ENCODE measurements at places on chromosomes 2 and 18. TPM values are rescaled to one million over a fixed set of nuclear protein-coding genes. Genes with fewer than 3 reads are reported as not detected.
A peak's percentile ranks its signal among the peaks of the same experiment; 100 is the strongest.

DNA sequence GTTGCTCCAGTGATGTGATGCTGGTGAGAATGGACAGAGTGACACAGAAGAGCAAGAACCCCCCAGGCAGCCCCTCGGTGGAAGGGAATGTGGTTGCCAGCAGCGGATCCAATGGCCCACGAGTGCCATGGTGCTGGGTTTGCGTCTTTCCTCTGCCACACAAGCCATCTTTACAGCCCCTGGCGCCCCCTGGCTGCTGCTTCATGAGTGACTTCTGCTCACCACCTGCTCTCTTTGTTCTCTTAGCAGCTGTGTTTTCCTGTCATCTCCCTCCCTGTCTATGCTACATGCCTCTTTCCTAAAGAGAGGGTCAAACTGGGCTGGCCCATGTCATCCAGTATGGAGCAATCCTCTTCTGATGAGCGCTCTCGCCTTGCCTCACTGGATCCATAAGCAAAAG lies 300.0 kb upstream of the SMIM21 start:
- no peaks in the 10 kb centered on the region for H3K4me1 ChIP-seq
- H3K27ac ChIP-seq = no peak overlapping the region
- H3K36me3 ChIP-seq = no peaks in the 10 kb centered on the region
- DNase-seq = no peak
- no peak overlapping the region for H3K4me3 ChIP-seq
- H3K27me3 ChIP-seq = no peaks in the 10 kb centered on the region

DNA sequence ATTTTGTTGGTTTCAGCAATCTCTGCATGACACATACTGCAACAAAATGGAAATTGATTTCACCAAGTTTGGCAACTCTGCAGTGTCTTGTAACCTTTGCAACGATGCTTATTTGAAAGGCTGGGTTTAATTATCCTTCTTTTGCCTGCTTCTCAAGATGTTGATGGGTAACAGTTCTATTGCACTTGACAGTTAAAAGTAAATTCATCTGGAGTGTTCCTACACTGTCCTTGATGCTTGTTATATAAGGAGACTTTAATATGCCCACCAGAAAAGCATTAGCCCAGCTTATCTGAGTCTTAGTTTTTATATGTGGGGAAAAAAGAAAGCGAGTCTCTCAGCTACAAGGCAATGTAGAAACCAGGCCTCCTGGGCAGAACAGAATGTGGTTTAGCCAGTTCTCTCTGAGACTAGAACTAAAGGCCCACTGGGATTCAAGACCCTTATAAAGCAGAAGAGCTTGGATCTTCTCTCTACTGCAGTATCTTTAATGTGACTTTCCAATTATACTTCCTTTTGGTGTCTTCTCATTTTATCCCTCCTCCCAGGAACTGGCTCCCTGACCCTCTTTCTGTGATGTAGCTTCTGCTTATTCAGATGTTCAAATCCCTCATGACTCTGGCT lies 106.8 kb upstream of the LYPD6 start:
- H3K4me3 ChIP-seq = no peak overlapping the region
- no peaks in the 10 kb centered on the region for H3K27me3 ChIP-seq
- DNase-seq = no peak
- no peaks in the 10 kb centered on the region for H3K4me1 ChIP-seq

GRCh38 chr2:13495051-13495450 lies 778.3 kb downstream of the TRIB2 start:
- no peaks in the 10 kb centered on the region for H3K4me1 ChIP-seq
- DNase-seq = no peak
- H3K27ac ChIP-seq = no peak overlapping the region
- no peak overlapping the region for H3K4me3 ChIP-seq
- no peaks in the 10 kb centered on the region for H3K27me3 ChIP-seq

DNA sequence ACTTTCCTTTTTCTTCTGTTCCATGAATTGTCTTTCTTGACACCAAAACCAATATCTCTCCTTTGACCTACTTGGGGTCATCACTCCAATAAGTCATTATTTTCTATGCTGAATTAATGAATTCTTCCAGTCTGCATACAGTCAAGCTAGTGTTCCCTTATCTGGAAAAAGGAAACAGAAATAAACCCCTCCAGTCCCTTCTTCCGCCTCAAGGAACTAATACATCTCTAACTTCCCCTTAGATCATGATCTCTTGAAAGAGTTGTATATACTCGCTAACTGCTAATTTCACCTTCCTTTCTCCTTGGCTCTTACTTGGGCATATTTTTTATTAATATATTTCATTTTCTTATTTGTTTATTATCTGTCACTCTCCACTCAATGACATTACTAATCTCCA lies 7.3 kb upstream of the ARHGAP15 start:
- H3K27ac ChIP-seq = no peak overlapping the region
- no peaks in the 10 kb centered on the region for H3K4me1 ChIP-seq
- no peak overlapping the region for H3K4me3 ChIP-seq
- H3K27me3 ChIP-seq = no peaks in the 10 kb centered on the region
- no peak for DNase-seq

GRCh38 chr2:29322011-29322410 lies 206.8 kb downstream of the CLIP4 start:
- H3K27ac ChIP-seq = no peak overlapping the region
- no peaks in the 10 kb centered on the region for H3K27me3 ChIP-seq
- no peak for DNase-seq
- H3K4me1 ChIP-seq = no peaks in the 10 kb centered on the region
- no peaks in the 10 kb centered on the region for H3K36me3 ChIP-seq
- no peak overlapping the region for H3K4me3 ChIP-seq

DNA sequence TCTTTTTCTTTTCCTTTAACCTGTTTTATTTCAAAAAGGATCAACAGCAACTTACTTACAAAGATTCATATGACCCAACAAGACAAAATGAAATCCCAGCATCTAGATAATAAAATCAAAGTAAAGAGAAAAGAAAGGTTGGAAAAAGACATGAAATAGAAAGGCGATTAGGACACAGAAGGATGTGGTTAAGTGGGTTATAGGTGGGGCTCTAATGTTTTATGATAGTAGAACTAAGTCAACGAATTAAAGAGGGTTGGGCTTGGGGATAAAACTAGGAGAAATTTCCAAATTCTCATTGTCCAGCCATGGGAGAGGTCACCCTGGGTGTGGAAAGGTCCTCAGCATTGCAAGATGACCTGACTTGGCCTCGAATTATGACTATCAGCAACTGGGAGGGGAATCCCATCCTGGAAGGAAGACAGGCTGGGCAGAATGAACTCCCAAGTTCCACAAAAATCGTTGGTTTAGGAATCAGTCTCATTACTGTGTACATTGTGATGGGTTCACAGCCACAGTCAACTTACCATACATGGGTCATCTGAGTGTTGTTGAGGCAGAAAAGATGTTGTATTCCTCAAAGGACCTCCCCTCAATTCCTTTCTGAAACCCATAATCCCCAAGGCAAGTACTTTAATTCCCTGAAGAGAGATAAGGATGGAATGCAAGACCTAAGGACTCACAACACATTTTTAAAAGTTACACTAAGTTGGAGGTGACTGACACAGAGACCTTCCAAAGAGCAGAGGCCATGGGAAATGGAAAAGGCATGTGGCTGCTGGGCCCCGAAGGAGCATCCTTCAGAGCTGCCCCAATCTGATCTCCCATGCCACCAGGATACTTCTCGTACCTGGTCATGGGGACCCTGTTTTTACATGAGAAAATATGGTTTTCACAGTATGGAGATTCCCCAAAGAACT lies 167.6 kb downstream of the UXS1 start:
- no peaks in the 10 kb centered on the region for H3K27me3 ChIP-seq
- peak overlapping the region; percentile 10 for H3K27ac ChIP-seq
- no peaks in the 10 kb centered on the region for H3K36me3 ChIP-seq
- no peak overlapping the region for H3K4me3 ChIP-seq
- H3K4me1 ChIP-seq = peaks cover 12% of the 10 kb centered on the region

DNA sequence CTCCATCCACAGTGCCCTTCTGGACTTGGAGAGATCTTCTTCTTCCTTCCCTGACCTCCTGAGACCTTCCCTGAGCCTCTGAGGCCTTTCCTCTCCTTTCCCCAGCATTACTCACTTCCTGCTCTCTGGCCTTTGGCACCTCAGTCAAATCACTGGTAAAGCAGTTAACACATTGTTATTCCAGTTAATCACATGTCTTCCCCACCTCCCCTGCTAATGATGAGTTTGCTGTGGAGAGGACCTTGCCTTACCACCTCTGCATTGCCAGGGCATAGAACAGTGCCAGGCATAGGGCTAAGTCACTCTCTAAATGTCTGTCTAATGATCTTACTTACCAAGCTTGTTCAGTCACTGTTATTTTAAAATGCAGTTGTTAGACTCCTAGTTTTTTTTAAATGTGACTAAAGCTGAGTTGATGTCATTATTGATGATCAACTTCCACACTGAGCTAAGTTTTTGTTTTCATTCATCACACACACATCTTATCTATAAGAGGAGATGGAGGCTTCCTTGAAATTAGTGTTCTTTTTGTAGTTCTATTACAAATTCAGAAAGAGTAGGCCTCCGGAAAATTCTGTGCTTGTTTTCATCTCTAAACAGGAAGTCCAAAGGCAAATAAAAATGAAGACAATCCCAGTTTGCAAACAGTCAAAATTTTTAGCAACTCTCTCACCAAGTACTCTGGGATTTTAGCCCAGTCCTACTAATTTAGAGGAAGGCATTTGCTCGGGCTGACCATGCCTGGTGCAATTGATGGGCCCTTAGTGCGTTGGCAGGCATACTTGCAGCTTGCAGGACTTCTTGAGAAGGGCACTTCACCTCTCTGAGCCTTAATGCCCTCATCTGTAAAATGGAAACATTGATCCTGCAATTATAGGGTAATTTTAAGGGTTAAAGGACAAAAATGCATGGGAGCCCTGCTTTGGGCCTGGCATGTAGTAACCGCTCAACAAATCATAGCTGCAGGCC lies 113.7 kb upstream of the SPRED2 start:
- no peaks in the 10 kb centered on the region for H3K4me1 ChIP-seq
- H3K36me3 ChIP-seq = no peaks in the 10 kb centered on the region
- no peaks in the 10 kb centered on the region for H3K27me3 ChIP-seq

GRCh38 chr18:41371156-41372045 lies 583.6 kb upstream of the PIK3C3 start:
- no peak for DNase-seq
- H3K27me3 ChIP-seq = no peaks in the 10 kb centered on the region
- H3K36me3 ChIP-seq = no peaks in the 10 kb centered on the region

- H3K27ac ChIP-seq = no peak overlapping the region
- no peak for DNase-seq
- H3K36me3 ChIP-seq = no peaks in the 10 kb centered on the region
- no peaks in the 10 kb centered on the region for H3K27me3 ChIP-seq
- no peak overlapping the region for H3K4me3 ChIP-seq
Observed at GRCh38 chr2:173350383-173350782, 4.3 kb upstream of the CDCA7 start.

- H3K27ac ChIP-seq = no peak overlapping the region
- H3K4me1 ChIP-seq = no peaks in the 10 kb centered on the region
- no peaks in the 10 kb centered on the region for H3K27me3 ChIP-seq
- no peak overlapping the region for H3K4me3 ChIP-seq
Observed at GRCh38 chr2:72981536-72981935, 64.2 kb downstream of the EMX1 start.

DNA sequence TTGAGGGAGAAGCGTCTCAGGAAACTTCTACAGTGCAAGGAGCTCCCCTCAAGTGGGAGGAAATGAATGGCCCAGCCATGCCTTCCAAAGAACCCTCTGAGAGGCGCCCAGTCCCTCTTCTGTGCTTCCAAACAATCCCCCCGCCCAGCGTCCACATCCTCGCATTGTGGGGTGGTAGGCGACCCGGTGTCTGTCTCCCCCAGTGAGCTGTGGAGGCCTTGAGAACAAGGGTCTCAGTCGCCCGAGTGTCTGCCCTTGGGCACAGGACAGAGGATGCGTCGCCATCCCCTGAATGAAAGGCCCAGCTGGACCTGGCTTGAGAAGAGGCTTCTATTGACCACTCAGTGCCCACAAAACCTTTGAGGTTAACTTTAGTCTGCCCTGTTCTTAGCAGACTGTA lies 29.7 kb downstream of the INPP5D start:
- H3K4me1 ChIP-seq = no peaks in the 10 kb centered on the region
- H3K4me3 ChIP-seq = no peak overlapping the region
- no peaks in the 10 kb centered on the region for H3K27me3 ChIP-seq
- H3K27ac ChIP-seq = no peak overlapping the region
- DNase-seq = no peak
- H3K36me3 ChIP-seq = no peaks in the 10 kb centered on the region

DNA sequence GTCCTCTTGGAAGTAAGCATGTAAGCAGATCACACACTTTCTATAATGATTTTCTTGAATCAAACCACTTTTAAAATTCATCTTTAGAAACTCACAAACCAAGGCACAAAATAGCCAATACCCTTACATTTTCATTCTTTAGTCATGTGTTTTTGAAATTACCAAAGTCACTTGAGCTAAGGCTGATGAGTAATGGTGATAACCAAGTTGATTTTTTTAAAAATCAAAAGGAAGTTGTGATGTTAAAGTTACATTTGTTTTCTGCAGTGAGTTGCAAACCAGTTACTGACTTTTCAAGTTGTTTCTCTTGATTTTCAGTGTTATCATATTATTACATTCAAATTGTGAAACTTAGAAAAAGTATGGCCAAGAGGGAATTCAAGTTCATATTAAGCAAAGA lies 21.5 kb upstream of the IL18RAP start:
- H3K4me3 ChIP-seq = no peak overlapping the region
- H3K36me3 ChIP-seq = no peaks in the 10 kb centered on the region
- H3K27me3 ChIP-seq = no peaks in the 10 kb centered on the region
- H3K27ac ChIP-seq = no peak overlapping the region
- H3K4me1 ChIP-seq = no peaks in the 10 kb centered on the region

DNA sequence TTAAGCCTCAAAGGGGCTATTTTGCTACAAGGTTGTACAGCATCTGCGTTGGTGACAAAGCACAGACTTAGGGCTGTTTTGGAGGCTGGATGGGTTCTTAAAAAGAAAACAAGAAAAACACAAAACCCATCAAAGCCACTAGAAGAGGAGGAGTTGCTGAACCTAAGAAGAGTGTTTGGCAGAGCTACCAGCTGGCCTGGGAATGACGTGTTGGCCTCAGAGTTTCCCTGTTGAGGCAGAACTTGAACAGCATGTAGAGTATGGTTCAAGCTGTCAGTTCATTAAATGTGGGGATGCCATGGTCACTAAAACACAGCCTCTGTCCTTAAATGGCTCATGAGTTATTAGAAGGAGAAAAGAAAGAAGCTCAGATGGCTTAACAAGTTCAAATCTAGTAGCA lies 162.5 kb downstream of the TTC32 start:
- H3K36me3 ChIP-seq = no peaks in the 10 kb centered on the region
- peak overlapping the region; percentile 72 for H3K27ac ChIP-seq
- no peaks in the 10 kb centered on the region for H3K27me3 ChIP-seq
- H3K4me3 ChIP-seq = no peak overlapping the region
- H3K4me1 ChIP-seq = peaks cover 11% of the 10 kb centered on the region
- DNase-seq = no peak

GRCh38 chr2:105879803-105880300 lies 135.1 kb downstream of the NCK2 start:
- DNase-seq = no peak
- H3K27me3 ChIP-seq = no peaks in the 10 kb centered on the region
- peaks cover 9% of the 10 kb centered on the region for H3K4me1 ChIP-seq
- no peak overlapping the region for H3K4me3 ChIP-seq
- no peaks in the 10 kb centered on the region for H3K36me3 ChIP-seq
- peak overlapping the region; percentile 27 for H3K27ac ChIP-seq

The PLCL1 gene
- total RNA-seq = 25.6 TPM

The PLGLB1 gene
- 2.0 TPM for total RNA-seq

The CNGA3 gene
- total RNA-seq = not detected

The AGXT gene
- not detected for total RNA-seq

The RAMP1 gene
- 246 TPM for total RNA-seq

The EVX2 gene
- total RNA-seq = not detected

The CFAP65 gene
- not detected for total RNA-seq

The NEU2 gene
- total RNA-seq = not detected

The LHCGR gene
- not detected for total RNA-seq

The KATNAL2 gene
- 5.6 TPM for total RNA-seq

The SLC35F5 gene
- total RNA-seq = 90.2 TPM

The CDKL4 gene
- total RNA-seq = not detected

The XDH gene
- total RNA-seq = not detected
